ENCODE measurements at places on chromosomes 11 and 22.

DNA sequence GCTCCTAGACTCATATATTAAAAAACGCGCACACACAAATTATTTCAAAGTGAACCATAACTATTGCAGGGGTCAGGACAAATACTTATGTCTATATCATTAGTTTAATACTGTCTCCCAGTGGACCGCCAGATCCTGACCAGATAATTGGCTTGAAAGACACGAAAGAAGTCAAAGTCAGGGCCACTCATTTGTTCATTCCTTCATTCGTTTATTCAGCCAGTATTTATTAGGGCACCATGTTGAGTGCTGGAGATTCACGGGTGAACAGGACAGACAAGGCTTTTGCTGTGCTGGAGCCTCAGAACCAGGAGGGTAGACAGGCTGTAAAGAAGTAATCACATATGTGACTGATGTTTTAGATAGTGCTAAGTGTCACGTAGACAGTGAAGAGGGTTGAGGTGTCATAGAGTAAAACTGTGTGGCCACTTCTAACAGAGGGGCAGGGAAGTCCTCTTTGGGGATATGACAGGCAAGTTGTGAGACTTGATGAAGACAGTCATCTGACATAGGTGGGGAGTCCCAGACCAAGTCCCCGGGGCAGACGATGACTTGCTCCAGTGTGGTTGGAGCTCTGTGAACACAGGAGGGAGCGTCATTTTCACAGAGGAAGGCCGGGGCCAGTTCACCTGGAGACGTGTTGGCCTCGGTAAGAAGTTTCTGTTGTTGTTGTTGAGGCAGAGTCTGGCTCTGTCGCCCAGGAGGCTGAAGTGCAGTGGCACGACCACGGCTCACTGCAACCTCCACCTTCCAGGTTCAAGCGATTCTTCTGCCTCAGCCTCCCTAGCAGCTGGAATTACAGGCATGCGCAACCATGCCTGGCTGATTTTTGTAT is 25.9 kb downstream of the RBX1 start:
- no peak for DNase-seq

- no peak for DNase-seq
Observed at GRCh38 chr11:12196872-12197271, 86.5 kb downstream of the MICAL2 start.

GRCh38 chr11:109584001-109584972 is 162.3 kb downstream of the C11orf87 start:
- DNase-seq: no peak

GRCh38 chr11:1519028-1520010 is 32.7 kb upstream of the MOB2 start:
- no peak for DNase-seq

GRCh38 chr11:27716835-27717234 is 16.6 kb upstream of the BDNF start:
- DNase-seq: no peak

GRCh38 chr22:26974914-26975803 is 317.8 kb downstream of the MIAT start:
- DNase-seq: no peak

- DNase-seq: no peak
Observed at GRCh38 chr11:2825889-2826678, 59.5 kb downstream of the CDKN1C start.

DNA sequence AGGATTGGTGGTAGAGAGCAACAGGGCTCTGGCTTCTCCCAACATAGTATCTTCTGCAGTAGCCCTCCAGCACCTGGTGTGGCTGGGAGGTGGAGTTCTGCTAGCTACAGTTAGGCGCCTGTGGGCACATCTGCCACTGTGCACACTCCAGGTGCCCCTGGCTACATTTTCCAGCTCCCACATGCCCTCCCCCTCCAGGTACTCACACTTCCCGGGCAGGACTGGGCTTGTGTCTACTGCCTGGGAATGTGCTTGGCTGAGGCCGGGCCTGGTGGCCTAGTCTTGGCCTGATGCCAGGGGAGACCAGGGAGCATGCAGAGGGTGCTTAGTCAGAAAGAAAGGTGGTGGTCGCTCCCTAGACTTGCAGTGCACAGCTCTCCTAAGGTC is 15.8 kb downstream of the PHLDB1 start:
- DNase-seq: no peak

DNA sequence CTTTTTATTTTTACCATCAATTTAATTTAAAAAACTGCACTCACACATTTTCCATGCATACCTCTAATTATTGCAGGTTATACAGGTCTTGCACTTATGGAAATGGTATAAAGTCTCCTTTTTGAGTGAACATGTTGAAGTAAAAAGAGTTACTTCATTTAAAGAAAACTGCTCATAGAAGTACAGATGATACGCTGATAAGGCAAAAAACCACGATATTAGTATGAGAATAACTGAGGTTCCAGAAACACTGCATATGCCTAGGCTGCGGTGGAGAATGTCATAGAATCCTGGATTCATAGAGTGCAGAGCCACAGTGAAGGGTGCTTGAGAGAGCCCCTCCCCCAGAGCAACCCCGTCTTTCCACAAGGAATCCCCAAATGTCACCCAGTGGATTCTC is 175.8 kb downstream of the BCR start:
- DNase-seq: no peak

GRCh38 chr11:82046778-82047177 is 686.9 kb downstream of the FAM181B start:
- no peak for DNase-seq

GRCh38 chr11:92387859-92388258 is 163.2 kb downstream of the FAT3 start:
- DNase-seq: no peak

GRCh38 chr11:115657586-115657985 is 153.4 kb upstream of the CADM1 start:
- no peak for DNase-seq

DNA sequence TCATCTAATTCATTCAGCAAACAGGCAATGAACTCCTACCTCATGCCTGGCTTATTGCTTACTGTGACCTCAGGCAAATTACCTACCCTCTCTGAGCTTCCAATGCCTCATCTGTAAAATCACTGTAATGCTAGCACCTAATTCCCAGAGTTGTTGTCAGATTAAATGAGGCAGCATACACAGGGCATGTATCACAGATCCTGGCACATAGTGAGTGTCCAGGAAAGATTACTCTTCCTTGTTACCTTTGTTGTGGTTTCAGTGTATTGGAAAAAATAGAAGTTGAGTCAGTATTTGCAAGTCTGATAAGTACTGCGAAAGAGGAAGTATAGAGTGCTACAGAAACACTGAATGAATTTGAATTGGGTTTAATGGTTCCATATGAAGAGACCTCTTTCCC is 26.4 kb upstream of the LRRC55 start:
- no peak for DNase-seq

GRCh38 chr11:72411623-72412419 is 22.5 kb downstream of the CLPB start:
- DNase-seq: no peak

DNA sequence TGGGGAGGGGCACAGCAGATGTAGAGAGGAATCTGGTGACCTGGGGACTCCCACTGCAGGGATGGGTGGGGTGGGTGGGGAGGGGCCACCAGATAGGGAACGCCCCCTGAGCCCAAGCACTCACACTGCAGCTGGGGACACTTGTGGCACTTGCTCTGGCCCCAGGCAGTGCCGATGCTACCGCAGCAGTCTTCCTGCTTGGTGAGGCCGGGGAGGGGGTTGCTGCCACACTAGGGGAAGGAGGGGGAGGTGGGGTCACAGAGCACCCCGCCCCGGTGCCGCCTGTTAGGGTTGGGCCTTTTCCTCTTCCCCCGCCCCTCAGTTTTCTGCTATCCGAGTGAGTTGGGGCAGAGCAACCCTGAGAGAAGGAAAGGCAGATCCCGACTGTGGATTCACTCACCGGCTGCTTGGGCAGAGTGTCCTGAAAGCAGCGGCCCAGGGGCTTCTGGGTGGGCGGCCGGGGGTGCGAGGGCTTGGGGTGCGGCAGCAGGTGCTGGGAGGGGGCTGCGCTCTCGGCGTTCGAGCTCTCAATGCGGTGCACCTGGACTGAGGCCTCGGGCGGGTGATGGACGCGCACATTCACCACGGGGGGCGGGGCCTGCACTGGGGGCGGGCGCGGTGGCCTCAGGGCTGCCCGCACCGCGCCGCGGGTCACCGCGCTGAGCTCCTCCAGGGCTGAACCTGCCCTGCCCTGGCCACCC is 4.7 kb downstream of the LTBP3 start:
- DNase-seq: peak; percentile 53

DNA sequence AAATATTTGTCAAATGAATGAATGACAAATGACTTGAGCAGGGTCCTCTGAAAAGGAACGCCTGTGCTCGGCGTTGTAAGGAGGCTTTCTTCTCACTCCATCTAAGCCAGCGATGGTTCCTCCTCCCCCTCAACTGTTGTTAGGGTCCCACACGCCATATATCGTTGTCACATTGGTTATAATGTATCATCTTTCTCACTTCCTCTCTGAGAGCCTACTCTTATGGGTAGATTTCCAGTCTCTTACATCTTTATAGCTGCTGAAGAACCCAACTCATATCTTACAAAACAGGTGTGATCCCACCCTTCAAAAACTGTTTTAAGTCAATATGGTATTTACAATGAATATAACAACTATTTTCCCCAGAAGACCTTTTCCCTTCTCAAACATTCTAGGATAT is 81.5 kb downstream of the NAV2 start:
- no peak for DNase-seq
